MG63 (cell line): ENCODE measurements at places on chromosomes 7 and 10. TPM values are rescaled to one million over a fixed set of nuclear protein-coding genes. Genes with fewer than 3 reads are reported as not detected.

The CDNF gene
- total RNA-seq, result 0.92 TPM in 1 of 2 replicates, not detected in the other

GRCh38 chr7:124700655-124701054, 64.9 kb downstream of the GPR37 start:
- DNase-seq, result no peak

DNA sequence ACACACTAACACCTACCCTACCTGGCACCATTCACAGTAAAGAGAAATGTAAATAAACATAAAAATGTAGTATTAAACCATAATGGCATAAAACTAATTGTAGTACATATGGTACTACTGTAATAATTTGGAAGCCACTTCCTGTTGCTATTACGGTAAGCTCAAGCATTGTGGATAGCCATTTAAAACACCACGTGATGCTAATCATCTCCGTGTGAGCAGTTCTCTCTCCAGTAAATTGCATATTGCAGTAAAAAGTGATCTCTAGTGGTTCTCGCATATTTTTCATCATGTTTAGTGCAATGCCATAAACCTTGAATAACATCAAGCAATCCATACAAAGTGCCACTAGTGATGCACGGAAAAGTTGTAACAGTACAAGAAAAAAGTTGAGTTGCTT, 75.4 kb downstream of the CFTR start:
- DNase-seq, result no peak

DNA sequence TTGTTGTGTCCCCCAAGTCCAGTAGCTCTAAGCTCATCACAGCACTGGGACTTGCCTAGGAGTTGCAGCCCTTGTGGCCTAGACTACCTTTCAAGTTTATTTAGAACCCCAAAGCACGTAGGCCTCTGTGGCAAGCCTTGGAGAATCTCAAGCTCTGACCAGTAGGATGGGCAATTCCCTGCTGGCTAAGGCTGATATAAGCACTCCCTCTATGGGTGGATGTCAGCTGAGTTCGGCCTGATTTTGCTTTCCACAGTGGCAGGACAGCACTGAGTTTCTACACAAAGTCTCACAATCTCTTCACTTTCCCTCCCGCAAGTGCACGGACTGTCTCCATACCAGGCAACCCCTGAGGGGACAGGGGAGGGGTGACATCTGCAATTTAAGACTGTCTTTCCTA, 886.4 kb upstream of the LRRN3 start:
- DNase-seq, result no peak

- no peak for DNase-seq
Measured at GRCh38 chr7:35617041-35617440, 77.9 kb downstream of the HERPUD2 start.

The GJD4 gene
- not detected in 2 replicates for total RNA-seq

DNA sequence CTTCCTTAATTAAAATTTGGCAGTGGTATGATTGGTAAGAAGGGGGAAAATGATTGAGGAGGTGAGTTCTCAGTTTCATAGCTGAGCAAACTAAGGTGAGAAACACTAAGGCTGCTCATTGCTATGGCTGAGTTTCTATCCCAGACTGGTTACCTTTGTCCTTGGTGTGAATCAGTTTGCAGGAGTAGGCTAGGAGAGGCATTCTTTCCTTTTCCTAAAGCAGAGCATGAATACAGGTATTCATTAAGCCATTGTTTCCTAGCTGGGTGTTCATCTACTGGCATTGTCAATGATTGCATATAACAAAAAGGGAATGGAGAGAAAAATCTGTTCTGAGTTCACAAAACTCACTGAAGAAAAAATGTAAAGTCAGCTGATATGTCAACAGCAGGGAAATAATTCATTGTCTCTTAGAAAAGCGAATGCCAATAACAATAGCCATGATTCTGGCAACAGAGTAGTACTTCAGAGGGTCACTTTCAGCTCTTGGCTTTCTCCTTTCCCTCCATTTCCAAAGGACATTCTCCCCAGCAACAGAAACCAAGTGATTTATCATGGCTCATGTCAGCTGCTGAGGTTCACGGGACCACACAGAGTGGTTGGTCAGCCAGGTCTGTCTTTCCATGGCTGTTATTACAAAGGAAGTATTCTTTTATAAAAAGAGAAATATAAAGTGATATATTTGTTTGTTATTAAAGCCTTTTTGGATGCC, 234.0 kb downstream of the BICC1 start:
- no peak for DNase-seq

The RBM33 gene
- total RNA-seq, result 3.1 and 7.6 TPM in 2 replicates

The BMPER gene
- 79.2 and 110 TPM in 2 replicates for total RNA-seq

DNA sequence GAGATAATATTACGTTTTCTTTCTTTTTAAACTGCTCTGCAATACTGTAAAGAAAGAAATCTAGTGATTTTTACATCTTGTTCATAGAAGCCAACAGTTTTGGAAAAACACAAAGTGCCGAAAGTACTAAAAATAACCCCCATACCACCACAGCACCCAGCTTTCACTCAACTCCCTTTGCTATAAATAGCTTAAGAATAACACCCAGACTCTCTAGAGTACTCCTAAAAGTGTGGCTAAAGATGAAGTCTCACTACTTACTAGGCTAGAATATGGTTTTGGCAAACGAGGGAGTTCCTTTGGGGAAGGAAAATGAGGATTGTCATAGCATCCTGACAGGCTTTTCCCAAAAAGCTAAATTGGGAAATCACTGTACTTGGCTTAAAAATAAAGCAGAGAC, 151.8 kb upstream of the ANK3 start:
- no peak for DNase-seq

DNA sequence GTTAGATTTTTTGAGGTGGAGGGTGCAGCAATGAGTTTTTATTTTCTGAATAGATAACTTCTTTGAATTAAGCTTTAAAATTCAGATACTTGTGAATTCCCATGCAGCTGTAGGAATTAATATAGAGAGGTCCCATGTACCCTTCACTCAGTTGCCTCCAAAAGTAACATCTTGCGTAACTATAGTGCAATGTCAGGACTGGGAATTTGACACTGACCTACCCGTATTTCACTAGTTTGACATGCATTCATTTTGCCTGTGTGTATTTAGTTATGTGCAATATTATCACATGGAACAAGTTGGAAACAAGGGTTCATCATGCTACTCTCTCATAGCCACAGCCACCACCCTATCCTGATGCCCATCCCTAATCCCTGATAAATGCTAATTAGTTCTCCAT, 147.1 kb upstream of the IGFBP3 start:
- no peak for DNase-seq
